ENCODE measurements at places on chromosomes 2 and 18.

- DNase-seq = no peak
These were observed 267.6 kb downstream of the METTL4 start for GRCh38 chr18:2303517-2304238.

DNA sequence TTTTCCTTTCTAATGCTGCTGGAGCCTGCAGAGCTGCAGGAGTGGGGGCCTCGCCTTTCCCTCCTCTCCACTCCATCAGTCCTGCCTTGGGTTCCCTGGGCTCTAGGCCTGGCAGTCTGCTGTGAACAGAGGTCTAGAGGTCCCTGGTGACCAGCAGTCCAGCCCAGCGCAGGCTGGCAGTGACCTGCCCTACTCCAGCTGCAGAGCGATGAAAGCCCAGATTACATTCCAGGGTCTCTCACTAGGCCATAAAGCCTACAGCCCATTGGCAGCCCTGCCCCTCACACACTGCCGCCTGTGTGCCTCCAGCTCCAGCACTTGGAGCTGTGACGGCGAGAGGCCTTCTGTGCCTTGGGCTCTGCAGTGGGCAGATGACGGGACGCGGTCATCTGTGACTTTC, 14.8 kb upstream of the MAL start:
- no peak for DNase-seq

DNA sequence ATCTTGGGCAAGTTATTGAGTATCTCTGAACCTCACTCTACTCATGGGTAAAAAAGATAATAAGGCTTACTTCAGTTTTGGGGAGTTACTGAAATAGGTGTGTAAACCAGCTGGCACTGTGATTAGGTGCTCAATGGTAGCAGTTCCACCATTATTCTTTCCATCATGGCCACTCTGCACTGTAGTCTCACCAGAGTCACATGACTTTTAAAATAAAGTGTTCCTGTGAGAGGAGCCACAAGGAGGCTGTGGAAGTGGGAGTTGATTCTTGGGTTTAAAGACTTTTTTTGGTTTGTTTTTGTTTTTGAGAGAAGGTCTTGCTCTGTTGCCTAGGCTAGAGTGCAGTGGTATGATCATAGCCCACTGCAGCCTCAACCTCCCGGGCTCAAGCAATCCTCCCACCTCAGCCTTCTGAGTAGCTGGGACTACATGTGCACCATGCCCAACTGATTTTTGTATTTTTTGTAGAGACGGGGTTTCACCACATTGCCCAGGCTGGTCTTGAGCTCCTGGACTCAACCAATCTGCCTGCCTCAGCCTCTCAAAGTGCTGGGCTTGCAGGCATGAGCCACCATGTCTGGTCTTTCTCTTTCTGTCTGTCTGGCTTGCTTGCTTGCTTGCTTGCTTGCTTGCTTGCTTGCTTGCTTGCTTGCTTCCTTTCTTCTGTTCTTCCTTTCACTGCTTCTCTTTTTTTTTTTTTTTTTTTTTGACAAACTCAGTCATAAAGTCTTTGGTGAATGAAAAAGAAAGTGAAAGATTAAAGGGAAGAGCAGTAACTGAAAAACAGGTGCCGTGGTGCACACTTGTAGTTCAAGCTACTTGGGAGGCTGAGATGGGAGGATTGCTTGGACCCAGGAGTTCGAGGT, 21.2 kb upstream of the ACVR1 start:
- DNase-seq = peak; percentile 55

- no peak for DNase-seq
These were observed 22.1 kb upstream of the SLC5A7 start for GRCh38 chr2:107964185-107964584.

DNA sequence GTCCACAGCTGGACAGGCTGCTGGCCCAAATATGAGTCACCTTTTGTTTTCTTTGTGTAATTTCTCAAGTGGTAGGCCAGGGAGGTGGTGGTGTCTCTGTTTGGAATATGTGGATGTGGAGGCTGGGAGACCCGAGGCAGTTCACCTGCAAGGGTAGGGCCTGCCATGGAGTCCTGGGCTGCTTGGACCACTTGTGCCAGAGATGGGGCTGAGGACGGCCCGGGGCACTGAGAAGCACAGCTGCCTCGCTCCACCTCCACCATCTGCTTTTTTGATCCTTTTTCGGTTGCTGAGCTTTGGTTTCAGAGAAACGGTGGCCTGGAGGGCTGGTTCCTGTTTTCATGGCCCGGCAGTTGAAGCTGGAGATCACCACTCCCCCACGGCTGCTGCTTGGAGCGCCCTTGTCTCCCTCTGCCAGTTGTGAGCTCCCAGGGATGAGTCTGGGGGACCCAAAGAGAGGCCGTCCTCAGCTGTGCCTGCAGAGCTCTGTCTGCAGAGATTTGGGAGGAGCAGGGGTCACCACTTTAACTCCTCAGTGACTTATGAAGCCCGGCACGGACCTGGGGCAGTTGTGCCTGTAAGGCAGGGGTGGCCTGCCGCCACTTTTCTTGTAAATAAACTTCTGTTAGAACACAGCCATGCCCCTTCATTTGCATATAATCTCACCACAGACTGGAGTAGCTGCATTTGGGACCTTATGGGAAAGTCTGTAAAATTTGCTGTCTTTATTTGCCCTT, 67.6 kb upstream of the MCFD2 start:
- peak; percentile 94 for DNase-seq

DNA sequence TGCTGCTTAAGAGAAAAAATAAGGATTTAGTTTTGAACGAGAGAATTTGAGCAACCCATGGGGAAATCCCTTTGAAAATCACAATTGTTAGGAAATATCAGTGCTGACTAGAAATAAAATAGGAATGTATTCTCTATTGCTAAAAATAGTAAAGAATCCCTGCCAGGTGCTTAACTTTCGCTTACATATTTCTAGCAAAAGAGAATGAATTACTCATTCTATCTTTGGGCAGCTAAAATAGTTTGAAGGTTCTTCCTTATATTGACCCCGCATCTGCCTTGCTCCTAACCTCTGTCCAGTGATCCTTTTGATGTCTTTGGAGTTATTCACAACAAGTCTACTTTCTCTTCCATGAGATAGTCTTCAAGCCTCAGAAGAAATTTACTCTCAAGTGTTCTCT, 103.8 kb downstream of the PLCL1 start:
- DNase-seq = no peak

- peak; percentile 81 for DNase-seq
These were observed 45.1 kb downstream of the TRAK2 start for GRCh38 chr2:201406077-201406662.

- DNase-seq = no peak
These were observed 250.4 kb upstream of the SIX2 start for GRCh38 chr2:45259547-45260160.

- no peak for DNase-seq
These were observed 987.2 kb upstream of the CDH2 start for GRCh38 chr18:29164020-29164706.

DNA sequence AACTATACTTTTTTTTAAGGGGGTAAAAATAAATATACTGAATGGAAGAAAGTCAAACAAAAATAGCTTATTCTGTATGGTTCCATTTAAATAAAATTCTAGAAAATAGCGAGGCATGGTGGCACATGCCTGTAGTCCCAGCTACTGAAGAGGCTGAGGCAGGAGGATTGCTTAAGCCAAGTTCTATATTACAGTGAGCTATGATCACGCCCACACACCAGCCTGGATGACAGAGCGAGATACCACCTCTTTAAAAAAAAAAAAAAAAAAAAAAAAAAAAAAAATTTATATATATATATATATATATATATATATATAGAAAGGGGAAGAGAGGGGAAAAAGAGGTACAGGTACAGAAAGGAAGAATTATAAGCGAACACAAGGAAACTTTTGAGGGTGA, 77.7 kb downstream of the MEMO1 start:
- DNase-seq = no peak

- DNase-seq = no peak
These were observed 65.1 kb downstream of the CUL3 start for GRCh38 chr2:224520064-224520463.

DNA sequence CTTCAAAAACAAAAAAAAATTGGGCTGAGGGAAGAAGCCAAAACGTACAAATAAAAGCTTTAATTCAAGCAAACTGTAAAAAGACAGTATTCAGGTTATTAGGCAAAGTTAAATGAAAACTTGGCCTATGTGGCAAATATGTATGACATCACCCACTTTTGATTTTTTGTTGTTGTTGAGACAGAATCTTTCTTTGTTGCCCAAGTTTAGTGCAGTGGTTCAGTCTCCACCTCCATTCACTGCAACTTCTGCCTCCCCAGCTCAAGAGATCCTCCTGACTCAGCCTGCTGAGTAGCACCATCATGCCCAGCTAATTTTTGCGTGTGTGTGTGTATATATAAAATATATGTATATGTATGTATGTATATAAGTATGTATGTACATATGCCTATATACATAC, 440.4 kb upstream of the NRXN1 start:
- no peak for DNase-seq

- peak; percentile 54 for DNase-seq
These were observed 19.7 kb upstream of the STPG4 start for GRCh38 chr2:47174733-47175361.

- DNase-seq = no peak
These were observed 148.4 kb downstream of the DOCK10 start for GRCh38 chr2:224893848-224894247.

DNA sequence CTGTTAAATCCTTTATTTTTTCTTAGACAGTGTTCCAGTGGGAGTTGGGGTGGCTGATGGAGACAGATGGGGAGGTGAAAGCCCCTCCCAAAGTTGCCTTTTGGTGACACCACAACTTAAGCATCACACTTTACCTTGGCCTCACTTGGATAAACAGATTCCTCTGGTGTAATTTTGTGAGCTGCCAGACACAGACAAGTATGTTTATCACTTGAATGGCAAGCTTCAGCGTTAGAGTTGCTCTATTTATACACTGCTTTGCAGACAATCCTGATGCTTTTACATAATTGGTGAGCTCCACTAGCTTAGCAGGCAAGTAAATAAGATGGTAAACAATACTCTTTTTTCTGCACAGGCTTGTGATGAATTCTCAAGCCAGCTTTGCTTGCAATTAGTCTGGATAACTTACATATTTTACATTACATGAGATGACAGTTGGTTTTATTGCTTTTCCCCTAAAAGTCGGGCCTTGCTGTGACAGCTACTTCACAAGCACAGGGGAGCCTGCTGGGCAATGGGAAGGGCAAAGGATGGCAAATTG, 226.2 kb downstream of the SLC8A1 start:
- DNase-seq = no peak

DNA sequence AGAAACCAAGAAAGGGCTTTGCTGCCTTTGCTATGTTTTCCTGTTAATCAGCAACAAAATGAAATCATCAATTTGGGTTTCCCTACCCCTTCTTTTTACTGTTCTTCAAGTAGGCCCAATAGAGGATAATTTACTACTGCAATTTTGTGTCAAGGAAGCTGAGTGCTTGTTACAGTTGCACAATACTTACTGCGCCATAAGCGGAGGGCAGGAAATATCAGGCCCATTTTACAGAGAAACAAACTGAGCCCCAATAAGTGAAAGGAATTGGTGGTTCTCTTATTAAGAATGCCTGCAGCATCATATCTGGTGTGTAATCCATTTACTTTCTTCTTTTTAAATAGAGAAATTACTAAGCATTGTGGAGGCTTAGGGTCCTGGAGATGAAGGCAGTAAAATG, 9.3 kb upstream of the LBH start:
- no peak for DNase-seq

DNA sequence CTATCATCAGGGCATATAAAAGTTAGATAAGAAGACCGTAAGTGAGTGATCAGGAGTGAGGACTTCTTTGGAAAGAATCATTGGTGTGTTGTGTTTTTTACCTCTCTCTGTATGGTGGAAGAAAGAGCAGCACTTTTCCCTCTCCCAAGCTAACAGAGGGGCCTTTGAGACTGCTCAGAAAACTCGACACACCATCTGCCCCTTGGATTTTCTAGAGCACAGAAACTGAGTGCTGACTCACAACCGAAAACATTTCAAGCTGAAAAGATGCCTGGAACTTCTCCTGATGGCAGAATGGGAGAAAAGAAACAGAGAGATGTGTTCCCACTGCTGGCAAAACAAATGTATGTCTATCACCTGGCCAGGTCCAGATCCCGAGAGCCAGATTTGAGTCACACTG, 156.6 kb downstream of the DNAH7 start:
- DNase-seq = no peak

DNA sequence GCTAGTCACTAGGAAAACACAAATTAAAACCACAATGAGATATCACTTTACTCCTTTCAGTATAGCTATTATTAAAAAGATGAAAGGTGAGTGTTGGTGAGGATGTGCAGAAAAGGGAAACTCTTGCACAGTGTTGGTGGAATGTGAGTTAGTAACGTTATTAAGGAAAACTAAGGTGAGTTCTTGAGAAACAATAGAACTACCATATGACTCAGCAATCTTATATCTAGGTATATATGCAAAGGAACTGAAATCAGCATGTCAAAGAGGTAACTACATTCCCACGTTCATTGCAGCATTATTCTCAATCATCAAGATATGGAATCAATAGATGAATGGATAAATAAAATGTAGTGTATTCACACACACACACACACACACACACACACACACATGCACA, 117.3 kb upstream of the HNMT start:
- no peak for DNase-seq

GRCh38 chr2:194723446-194723845, 933.6 kb upstream of the SLC39A10 start:
- DNase-seq = no peak

- no peak for DNase-seq
These were observed 474.7 kb downstream of the MBD2 start for GRCh38 chr18:53749766-53750165.

GRCh38 chr2:134726645-134727044, 7.8 kb upstream of the TMEM163 start:
- no peak for DNase-seq

DNA sequence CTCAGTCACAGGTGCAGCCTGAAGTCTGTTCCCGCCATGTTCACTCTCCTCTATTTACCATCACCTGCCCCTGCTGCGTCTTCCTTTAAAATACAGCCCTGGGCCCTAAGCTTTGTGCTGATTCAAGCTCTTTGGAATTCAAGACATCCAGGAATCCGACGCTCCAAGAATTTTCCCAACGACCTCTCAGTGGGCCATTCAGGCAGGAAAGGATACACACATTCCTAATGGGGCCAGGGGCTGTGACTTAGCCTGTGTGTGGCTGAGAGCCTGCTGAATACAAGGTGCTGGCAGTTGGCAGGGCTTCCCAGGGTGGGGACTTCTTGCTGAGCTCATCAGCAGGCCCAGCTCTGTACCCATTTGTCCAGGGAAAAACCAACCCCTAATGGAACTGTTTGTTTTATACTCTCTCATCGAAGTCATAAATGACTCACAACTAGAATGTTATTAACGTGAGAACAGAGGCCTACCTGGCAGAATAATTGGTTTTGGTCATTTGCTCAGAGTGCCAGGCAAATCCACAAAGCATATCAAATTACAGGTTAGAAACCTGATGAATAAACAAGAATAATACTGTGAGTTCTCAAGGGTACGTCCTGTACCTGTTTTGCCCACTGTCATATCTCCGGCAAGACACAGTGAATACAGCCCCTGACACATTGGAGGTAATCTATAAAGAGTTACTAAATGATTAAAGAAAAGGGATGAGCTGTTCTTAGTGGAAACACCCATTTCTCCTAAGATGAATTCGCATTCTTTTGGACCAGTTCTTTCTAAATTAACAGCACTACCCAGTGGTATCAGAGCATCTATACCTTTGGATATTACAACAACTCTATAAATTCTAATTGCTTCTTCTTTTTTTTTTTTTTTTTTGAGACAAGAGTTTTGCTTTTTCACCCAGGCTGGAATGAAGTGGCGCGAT, 12.6 kb upstream of the KCMF1 start:
- no peak for DNase-seq

Data from KBM-7 (cell line).